ENCODE measurements at places on chromosomes 6 and 20.

- DNase-seq = no peak
Measured at GRCh38 chr6:143936778-143937667, 71.0 kb downstream of the PLAGL1 start.

GRCh38 chr6:145809211-145809610, 5.4 kb downstream of the FBXO30 start:
- no peak for DNase-seq

GRCh38 chr20:59323731-59324130, 23.3 kb downstream of the EDN3 start:
- DNase-seq = no peak

- no peak for DNase-seq
Measured at GRCh38 chr20:39259808-39260207, 297.7 kb downstream of the DHX35 start.

DNA sequence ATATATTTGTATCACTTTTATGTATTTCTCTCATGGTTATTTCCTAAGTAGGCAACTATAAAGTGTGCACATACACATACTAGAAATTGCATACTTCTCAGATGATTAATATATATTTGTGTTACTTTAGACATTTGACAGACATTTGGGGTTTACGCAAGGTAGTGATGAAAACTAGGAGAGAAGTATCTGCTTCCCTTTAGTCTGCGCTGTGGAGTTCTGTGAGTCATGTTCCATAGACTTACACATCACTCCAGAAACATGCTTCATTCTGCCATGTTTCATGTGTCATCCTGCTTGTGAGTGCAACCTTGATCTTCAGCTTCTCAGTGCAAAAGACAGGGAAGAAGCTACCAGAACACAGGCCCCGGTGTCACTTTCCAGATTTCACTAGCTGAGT, 200.7 kb upstream of the BMP2 start:
- DNase-seq = no peak

- DNase-seq = no peak
Measured at GRCh38 chr6:134381959-134382358, 64.0 kb upstream of the SGK1 start.

DNA sequence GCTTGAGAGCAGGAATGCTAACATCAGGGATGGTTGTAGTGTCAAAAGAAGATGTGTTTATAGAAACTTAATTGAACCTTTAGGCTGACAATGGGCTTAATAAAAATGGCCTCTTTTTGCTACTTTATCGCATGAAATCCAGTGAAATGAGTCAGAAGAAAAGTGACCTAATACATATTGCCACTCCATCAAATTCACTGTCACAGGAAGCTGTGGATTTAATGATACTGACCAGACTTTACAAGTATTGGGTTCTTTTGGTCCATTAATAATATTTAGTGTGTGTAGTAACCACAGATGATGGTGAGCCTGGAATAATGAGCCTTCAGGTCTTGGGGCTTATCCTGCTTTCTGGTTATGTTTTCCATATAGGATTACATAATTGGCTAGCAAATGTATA, 231.8 kb upstream of the GMDS start:
- no peak for DNase-seq

DNA sequence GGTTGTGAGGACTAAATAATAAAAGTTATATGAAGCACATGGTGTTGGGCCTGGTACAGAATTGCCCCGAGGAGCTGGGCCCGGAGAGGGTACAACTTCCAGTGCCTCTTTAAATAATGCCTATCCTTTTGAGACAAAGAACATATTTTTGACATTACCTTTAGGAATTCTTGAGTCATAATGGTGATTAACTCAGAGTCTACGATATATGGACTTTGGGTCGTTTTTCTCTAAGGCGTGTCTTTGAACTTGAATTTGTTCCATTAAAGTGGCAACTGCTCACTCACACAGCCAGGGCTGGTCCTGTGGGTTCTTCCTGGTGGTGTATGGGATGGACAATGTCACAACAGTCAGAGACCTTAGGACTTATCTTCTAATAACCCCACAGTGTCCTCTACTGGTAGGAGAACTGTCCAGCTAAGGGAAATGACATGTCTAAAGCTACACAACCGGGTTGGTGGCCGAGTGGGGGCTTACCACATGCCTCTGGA, 106.5 kb downstream of the CDC5L start:
- DNase-seq = no peak

Data from omental fat pad (tissue), 4 donors.